Naive B cell (primary cell): ENCODE measurements at places on chromosomes 1 and 21.
A peak's percentile ranks its signal among the peaks of the same experiment; 100 is the strongest.

DNA sequence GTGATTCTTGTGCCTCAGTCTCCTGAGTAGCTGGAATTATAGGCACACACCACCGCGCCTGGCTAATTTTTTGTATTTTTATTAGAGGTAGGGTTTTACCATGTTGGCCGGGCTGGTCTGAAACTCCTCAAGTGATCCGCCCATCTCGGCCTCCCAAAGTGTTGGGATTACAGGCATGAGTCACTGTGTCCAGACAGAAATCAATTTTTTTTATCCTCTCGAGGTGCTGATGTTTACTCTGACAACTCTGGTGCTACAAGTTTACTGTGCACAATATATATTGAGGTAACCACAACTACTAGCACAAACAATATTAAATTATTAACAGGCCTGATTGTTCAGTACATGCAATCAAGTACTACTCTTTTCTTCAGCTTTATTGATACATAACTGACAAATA, 39.7 kb downstream of the F13B start:
- no peak for DNase-seq

DNA sequence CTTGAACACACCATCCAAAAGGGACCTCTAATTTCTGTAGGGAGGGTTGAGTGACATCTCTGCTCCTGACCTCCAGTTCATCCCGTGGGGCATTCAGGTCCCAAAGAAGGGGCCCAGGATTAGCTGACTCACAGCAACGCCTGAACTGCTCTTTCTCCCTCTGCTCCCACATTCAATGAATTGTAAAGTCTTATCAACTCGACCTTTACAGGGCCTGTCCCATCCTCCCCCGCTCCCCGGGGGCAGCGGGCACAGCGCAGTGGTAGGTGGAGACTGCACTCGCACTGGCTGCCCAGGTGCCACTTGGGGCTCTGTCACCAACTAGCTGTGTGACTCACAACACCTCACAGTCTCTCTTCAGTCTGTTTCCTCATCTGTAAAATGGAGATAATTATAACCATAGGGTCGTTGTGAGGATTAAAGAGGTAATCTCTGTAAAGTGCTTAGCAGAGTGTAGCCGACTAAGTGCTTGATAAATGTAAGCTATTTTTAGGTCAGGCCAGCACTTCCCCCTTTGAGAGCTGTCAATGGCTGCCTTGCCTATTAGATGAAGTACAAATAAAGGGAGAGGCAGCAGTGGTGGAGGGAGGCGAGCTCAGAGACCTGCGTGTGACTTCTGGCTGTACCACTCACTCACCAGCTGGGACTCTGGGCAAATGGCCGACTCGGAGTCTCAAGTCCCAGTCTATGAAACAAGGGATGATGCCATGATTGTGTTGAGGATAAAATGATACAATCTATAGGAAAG, 637 bp upstream of the MYBPHL start:
- peak; percentile 51 for DNase-seq

DNA sequence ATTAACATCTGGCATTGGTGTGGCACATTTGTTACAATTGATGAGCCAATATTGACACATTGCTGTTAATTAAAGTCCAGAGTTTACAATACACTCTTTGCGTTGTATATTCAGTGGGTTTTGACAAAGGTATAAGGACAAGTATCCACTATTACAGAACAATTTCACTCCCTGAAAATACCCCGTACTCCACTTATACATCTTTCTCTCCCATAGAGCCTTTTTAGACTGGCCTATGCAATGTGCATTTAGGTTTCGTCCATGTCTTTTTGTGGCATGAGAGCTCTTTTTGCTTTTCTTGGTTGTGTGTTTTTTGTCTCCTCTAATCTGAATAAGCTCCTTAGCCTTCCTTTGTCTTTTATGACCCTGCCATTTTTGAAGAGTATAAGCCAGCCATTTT, 40.6 kb upstream of the TSNAX start:
- DNase-seq = no peak

DNA sequence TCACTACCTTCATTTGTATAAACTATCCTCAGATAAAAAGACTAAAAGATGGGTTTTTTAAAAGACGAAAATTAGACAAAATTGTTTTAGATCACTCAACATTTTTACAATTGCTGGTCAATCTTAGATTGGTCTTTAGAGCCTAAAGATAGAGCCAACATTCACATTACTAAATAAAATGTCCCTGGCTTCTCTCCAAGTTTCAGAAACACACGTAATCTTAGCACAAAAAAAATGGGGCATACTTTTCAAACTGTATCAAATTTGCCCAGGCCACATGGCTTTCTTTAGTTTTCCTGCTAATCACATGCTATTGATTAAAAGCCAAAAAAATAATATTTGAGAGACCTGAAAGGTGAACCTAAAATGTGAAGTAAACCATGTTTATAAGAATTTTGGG, 288.1 kb downstream of the DPYD start:
- DNase-seq = no peak

DNA sequence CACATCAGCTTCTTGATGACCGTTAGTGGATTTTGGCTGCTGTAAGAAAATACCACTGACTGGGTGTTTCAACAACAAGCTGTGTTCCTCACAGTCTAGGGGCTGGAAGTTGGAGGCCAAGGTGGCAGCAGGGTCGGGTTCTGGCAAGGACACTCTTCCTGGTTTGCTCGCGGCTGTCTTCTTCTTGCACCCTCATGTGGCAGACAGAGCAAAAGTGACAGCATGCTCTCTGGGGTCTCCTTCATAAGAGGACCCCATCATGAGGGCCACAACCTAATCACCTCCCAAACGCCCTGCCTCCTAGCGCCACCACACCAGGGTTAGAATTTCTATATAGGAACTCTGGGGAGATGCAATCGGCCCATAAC, 18.6 kb upstream of the TSPEAR start:
- no peak for DNase-seq

DNA sequence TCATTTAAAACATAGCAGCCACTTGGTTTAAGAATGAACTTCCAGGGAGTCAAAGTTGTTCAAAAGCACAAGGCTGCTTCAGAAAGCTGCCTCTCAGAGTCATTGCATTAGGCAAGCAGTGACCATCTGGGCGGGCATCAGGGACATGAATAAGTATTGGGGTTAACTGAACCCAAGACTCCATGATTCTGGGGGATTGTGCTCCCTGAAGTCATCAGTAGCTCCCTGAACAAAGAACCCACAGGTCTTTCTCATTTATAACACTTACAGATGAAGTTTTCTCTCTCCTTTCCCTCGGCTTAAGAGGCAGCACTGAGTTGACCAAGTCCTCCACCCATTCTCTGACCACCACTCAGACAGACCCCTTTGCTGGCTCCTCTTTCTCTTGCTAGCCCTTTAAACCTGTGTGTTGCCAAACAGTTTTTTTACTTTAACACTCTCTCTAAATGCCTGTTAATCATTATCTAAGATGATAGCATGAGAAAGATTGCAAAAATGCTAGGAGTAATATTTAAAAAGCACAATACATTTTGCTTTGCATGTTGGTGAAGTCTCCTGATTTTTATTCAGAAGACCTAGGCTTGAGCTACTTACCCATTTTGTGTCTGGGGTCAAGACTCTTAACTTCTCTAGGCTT, 77.0 kb upstream of the ARHGAP29 start:
- DNase-seq = no peak

DNA sequence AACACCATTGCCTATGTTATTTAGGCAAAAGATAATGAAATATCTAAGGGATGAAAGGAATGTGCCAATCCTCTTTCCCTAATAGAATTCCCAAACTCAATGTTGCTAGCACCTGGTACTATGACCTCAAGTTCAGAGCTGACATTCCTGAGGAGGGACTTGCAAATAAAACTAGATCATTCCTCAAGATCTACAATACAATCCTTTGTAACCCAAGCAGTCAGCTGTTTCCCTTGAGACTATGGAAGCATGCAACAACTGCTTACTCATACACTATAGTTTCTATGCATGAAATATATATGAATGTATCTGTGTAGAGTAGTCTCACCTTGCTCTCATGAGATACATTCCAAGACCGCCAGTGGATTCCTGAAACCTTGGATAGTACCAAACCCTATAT, 65.0 kb downstream of the ABL2 start:
- no peak for DNase-seq

DNA sequence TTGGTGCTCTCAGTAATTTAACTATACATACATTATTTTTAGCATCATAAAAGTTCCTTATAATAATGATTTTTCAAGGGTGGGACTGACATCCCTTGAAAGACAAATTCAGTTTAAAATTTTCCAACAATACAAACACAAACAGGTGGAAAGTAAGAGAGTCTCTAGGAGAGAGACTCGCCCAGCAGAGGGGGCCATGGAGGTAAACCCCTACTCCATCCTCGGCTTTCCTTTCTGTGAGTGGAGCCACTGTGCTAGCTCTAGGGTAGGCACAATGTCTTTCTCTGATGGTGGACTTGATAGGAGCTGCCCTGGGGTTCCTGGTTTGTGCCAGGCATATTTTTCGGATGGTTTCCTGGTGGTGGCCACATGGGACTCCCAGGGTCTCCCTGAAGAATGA, 8.3 kb downstream of the CSMD2 start:
- no peak for DNase-seq

DNA sequence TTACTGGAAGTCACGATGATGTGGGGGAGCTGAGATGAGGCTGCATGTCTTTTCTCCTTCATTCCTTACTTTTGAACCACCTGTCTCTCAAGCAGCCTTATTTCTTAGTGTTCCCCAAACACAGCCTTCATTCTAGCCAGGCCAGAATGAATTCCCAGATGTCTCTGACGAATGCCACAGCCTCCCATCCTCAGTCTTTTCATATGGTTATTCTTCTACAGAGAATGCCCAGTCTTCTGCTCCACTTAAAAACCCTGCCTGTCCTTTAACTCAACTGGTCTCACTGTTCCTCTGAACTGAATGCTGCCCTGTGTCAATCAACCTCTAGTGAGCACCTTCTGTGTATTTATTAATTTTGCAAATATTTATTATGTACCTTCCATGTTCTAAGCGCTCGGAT, 156.2 kb downstream of the PLA2G4A start:
- DNase-seq = no peak

- DNase-seq = no peak
These were observed 100.8 kb downstream of the RRAGC start for GRCh38 chr1:38758820-38759219.

DNA sequence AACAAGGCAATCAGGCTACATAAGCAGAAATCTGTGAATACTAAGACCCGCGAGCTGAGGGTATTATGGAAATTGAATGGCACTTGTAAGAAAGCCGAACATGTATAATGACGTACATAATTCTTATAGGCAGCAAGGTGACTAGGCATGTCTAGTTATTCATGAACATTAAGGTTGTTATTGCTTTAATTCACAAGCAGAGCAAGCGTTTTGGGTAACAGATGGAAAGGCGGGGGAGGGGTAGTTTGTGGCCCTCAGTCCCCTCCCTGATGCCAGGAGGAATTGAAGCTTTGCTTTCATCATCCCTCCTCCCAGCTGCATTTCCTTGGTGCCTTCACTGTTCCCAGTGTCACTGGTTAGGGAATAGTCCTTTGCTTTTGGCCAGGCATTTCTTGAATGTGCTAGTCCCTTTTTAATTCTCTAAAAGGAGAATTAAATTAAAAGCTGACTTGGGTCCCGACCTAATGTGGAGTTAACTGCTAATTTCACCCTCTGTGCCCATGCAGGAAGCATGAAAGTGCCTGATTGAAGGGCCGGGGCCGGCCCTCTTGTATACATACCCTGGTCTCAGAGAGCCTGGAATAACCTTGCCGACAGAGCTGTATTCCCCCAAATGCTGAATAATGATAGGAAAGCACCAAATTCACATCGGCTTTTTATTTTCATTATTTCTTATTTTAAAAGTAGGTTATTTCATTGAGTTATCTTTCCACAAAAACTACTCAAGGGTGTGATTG, 42.5 kb downstream of the RYR2 start:
- DNase-seq = no peak

- DNase-seq = no peak
These were observed 248.8 kb upstream of the ADGRL2 start for GRCh38 chr1:81551946-81552345.

DNA sequence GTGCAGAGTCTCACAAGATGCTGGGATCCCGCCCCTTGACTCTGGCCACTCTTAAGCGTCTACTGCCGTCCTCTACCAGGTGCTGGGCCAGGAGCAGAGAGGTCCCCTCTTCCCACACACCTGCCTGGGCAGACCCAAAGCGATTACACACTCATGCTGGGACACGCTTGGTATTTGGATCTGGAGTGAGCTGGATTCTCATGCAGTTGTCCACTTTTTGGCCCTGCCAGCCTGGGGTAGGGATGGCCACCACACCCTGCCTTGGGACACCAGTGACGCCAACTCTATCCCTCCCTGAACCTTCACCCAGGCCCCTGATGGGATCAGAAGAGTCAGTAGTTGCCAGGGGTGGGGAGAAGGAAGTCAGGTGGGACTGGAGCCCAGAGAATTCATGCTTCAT, 28.6 kb downstream of the ITPKB start:
- no peak for DNase-seq

- DNase-seq = no peak
These were observed 75.4 kb downstream of the AHCTF1 start for GRCh38 chr1:246856371-246856770.

DNA sequence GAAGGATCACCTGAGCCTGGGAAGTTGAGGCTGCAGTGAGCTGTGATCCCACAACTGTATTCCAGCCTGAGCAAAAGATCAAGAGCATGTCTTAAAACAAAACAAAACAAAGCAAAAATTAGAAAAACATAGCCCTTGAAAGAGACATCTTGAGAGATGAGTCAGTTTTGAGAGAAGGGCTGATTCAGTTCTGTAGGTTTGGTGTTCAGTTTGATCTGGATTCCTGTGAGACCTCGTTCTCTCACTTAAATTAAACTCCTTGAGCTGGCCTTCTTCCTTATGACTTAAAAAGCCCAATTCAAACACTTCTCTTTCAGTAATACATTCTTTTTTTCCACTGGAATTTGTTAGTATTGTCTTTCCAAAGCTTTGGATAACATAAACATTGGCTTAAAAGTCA, 164.2 kb downstream of the NRIP1 start:
- DNase-seq = no peak

DNA sequence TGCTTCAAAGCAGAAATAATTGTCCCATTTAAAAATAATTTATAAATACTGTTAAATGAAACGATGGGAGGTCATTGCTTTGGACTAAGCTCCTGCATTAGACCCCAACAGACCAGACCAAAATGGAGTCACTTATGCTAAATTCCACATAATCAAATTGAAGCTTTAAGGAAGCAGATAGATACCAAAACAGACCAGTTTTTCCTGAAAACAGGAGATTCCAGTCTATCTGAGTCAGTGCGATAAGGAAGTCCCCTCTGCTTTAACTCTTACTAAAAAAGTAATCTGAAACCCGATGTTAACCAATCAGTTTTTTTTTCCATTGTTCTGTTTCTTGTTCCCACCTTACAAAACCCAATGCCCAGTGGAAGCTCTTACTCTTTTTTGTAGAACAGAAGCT, 16.2 kb upstream of the DNASE2B start:
- DNase-seq = no peak
